Epithelial cell of esophagus (primary cell): ENCODE measurements at places on chromosomes 3 and 15.
A peak's percentile ranks its signal among the peaks of the same experiment; 100 is the strongest.

DNA sequence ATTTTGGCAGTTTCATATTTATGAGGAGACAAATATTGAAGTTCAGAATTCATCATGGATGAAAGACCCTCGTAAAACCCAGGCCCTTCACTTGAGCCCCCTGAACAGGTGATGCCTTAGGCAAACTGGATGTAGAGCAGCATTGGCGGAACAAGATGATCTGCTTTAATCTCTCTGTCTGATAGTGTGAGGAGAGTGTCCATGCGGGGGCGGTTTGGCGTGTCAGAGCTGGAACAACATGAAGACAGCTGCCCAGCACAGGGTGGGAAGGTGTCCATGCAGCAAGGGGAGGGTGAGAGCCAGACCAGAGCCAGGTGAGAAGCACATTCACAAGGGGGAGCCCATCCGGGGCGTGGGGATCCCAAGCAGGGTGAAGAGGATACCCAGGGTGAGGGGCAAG, 31.8 kb upstream of the ANP32A start:
- no peak for DNase-seq

- DNase-seq, result peak; percentile 18
Measured at GRCh38 chr3:188053036-188053340, 101.0 kb upstream of the LPP start.

- DNase-seq, result no peak
Measured at GRCh38 chr3:114452256-114452655, 158.4 kb downstream of the TIGIT start.

DNA sequence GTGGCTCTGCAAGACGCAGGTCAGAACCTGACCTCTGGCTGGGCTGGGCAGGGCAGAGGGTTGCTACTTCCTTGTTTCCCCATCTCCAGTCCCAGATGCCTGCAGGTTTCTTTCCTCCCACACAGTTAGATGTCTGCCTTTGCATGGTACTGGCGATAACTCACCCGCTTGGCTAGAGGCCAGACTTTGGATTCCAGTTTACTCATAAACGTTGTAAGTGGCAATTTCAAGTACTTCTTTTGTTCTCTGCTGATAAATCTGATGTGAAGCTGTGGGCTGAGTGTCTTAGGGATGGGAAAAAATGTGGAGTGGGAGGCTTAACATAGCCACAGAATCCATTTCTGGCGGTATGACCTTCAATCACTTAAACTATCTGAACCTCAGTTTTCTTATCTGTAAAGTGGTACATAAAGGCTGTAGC, 194.2 kb downstream of the EBLN2 start:
- peak; percentile 97 for DNase-seq

DNA sequence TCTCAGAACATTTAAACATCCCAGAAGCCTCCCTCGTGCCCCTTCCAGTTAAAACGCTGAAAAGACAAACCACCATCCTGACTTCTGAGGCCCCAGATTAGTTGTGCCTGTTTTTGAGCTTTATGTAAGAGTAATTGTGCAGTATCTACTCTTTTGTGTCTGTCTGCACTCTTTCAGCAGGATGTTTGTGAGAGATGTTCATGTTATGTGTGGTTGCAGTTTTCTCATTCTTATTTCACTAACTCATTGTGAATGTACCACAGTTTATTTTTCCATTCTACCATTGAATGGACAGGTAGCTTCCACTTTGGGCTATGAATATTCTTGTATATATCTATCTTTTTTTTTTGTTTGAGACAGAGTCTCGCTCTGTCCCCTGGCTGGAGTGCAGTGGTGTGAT, 40.3 kb downstream of the MINAR1 start:
- no peak for DNase-seq

- no peak for DNase-seq
Measured at GRCh38 chr3:5806192-5806591, 618.7 kb downstream of the EDEM1 start.

GRCh38 chr3:66487465-66487864, 13.4 kb downstream of the LRIG1 start:
- DNase-seq, result peak; percentile 53

DNA sequence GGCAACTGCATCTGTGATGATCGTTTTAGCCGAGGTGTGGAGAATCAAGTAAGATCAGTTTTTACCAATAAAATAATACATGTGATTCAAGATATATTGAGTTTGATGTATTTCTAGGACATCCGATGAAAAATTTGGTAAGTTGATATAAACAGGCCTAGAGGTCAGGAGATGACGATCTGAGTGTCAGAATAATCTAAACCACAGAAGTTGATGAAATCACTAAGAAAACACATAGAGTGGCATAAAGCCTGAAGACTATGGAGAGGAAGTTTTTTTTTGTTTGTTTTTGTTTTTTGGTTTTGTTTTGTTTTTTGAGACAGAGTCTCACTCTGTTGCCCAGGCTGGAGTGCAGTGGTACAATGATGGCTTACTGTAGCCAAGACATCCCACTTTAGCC, 235.3 kb downstream of the RBMS3 start:
- no peak for DNase-seq

DNA sequence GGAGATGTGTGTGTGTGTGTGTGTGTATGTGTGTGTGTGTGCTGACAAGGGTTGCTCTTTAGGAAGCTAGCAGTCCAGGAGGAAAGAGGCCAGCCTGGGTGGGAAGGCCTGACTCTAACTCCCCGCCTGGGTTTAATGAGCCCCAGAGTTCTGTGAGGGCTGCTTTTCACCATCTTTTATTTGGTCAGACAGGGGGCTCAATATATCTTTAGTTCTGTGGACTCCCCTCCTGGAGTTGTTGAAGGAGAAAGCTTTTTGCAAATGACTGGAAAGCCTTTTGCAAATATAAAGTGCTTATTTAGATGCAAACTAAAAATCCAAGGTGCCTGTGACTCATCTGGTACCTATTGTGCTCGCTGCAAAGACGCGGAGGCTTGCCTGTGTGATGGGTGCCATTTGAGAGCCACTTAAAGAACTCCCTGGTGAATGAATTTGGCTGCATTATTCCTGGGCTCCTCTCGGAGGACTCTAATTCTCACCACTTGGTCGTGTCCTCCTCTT, 24.5 kb downstream of the DRD3 start:
- DNase-seq, result peak; percentile 17

DNA sequence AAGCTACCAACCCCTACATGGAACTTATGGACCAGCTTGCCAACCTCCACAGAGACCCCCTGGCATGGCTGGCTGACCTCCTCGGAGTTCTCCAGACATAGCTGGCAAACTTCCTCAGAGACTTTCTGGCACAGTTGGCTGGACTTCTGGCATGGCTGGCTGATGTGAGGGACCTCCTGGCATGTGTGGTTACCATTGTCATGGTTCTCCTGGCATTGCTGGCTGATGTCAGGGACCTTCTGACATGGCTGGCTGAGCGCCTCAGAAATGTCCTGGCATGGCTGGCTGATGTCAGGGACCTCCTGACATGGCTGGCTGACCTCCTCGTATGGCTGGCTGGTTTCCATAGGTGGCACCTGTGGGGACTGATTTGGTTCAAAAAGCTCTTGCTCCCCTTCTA, 17.5 kb downstream of the MAP1A start:
- DNase-seq, result no peak

DNA sequence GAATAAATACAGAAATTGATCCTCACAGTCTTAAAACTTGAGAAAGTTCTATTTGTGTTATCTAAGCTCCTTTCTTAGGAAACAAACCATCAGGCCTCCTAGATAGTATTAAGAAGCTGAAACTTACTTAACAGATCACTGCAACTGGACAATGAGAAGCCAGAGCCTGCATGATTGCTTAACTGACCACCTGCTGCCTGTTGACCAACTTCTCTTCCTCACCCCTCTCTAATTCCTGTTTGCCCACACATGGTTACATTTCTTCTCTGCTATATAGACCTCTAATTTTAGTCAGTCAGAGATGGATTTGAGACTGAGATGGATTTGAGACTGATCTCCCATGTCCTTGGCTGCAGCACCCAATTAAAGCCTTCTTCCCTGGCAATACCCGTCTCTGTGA, 13.5 kb downstream of the CCPG1 start:
- no peak for DNase-seq
